Stimulated activated CD8-positive, alpha-beta memory T cell treated with anti-CD3 and anti-CD28 coated beads, Interleukin-4, amount 100 ng/mL, for 48 hours (primary cell): ENCODE measurements at places on chromosomes 3 and 15.

DNA sequence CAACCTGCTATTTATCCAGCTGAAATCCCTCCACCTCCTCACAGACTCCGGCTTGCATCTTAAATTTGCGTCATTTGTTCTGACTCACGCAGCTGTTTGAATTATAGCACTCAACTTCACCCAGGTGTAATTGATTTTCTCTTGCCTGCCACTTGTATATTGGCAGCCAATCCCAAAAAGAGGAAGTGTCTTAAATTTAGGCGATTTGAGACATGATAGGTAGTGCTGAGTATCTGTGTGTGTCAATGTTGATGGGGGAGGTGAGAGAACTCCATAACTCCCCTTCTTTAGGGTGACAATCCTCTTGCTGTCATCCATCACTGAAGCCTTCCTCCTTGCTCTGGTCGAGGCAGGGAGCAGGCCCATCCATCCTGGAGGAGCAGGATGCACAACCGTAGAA, 77.2 kb upstream of the TPRG1 start:
- DNase-seq, result no peak

GRCh38 chr3:188220097-188220788, 66.3 kb downstream of the LPP start:
- no peak for DNase-seq

DNA sequence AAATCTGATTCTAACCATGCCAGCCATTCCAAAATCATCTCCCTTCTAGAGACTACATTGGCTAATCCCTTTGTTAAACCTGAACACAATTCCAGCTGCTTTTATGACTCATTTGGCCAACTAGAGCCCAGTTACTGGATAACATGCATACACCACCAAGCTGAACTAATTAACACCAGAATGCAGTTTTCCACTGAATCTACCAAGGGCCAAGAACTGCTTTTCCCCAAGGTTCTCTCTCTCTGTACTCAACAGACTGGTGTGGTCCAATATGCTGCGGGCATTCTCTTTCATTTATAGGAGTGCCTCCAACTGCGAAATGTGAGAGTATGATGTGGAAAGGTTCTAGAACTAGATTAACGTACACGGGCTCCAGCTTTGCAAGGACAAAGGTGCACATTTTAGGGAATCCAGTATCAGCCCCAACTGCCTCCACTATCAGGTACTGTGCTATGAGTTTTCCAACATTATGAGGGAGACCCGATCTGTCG, 1.5 kb downstream of the CHSY1 start:
- DNase-seq, result no peak

DNA sequence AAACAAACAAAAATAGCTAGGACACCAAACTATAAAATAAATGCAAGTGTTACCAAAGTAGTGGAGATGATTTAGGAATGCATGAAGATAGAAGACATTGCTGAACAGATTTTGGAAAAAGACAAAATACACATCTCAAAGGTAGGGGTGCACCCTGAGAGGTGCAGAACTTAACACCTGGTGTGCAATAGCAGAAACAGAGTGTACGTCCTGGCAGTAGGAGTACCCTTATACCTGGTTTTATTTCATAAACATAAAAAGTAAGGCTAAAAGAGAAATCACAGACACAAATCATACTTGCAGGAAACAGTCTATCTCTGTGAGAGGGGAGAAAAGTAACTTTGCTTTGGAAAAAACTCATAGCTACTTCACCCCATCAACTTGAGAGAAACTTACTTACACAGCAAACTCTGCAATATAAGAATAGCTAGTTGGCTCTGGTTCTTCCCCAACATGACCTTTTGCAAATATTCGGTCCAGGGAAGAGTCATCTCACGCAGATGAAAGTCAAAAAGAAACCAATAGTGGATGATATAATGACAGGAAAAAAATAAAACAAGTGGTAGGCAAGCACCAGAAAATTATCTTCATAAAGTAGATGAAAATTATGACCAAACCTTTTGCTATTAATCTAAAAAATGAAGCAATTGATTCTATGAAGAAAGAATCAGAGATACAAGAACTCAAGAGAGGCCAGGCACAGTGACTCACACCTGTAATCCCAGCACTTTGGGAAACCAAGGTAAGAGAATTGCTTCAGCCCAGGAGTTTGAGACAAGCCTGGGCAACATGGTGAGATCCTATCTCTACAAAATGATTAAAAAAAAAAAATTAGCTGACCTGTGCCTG, 108.9 kb upstream of the BNIP2 start:
- DNase-seq, result no peak

GRCh38 chr15:86229936-86230335, 150.3 kb downstream of the AGBL1 start:
- DNase-seq, result no peak

GRCh38 chr3:138184994-138185393, 2.1 kb upstream of the ARMC8 start:
- no peak for DNase-seq

- no peak for DNase-seq
Observed at GRCh38 chr15:22951381-22952280, 28.5 kb downstream of the CYFIP1 start.

DNA sequence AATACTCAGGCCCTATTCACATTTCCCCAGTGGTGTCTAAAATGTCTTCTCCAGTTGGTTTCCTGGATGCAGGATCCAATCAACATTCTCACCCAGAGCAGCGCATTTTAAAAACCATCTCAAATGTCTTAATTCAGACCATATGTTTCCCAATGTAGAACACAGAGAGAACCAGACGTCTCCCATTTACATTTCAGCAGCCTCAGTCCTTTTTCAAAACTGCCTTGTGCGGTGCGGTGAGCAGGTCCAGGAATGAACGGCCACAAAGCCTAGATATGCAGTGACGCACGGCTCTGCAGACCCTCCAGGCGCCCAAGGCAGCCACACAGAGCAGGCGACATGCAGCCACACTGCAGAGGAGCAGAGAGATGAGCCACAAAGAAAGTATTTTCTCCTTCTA, 66.1 kb upstream of the MEX3B start:
- DNase-seq, result no peak

DNA sequence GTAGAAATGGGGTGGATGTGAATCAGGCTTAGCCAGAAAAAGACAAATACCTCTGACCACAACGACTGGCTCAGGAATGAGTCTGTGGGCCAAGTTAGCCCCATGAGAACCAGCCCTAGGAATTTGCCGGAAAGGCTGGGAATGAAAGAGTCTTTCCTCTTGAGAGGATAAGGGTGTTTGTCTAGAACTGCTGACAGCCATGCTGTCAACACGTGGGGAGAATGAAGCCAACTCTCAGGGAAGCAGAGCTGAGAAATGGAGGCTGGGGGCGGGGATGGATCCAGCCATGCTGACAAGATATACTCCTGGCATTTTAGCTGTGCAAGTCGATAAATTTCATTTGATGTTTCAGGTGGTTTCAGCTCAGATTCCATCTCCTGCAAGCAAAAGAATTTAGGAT, 10.6 kb upstream of the SLC6A1 start:
- DNase-seq, result no peak

DNA sequence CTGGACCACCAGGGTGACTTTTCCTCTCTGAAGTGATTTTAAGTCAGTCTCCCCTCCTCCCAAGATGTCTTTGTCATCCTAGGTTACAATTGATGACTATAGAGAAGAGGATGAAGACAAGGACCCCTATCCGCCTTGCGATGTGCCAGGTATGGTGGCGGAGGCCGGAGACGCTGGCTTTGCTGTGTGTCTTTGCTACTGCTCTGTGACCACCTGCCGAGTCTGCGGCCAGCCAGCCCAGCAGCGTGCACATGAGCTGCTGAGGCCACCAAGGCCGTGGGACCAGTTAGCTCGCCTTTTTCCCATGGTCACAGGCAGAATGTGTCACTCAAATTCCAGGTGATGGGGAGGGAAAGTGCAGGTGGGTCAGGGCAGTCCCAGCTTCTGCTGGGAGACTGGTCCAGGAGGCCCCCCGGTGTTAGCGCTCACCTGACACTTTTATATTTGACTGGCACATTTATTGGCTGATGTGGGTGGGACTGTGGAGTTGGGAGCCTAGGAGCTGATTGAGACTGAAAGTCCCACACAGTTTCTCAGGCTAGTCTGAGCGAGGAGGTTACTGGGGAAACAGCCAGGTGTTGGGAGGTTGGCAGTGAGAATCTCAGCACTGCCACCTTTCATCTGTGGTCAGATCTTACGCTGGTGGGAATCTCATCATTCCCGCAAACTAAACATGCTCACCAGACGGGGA, 114.1 kb downstream of the CHDH start:
- DNase-seq, result no peak
